ENCODE measurements at places on chromosomes 6 and 20.
A peak's percentile ranks its signal among the peaks of the same experiment; 100 is the strongest.

GRCh38 chr6:136491251-136491650, 59.0 kb downstream of the MAP7 start:
- DNase-seq = no peak

DNA sequence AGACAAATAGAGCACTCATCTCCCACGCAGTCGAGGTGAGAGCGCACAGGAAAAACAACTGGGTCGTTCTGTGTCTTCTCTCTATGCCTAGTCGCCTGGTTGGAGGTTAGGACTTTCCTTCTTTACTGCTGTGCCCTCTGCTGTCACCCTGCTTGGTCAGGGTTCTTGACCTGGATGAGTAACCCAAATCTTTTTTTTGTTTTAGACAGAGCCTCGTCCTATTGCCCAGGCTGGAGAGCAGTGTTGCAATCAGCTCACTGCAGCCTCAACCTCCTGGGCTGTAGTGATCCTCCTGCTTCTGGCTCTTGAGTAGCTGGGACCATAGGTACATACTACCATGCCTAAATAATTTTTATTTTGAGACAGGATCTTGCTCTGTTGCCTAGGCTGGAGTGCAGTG, 24.5 kb downstream of the PRPF6 start:
- DNase-seq = no peak

GRCh38 chr20:58251979-58252591, 23.6 kb upstream of the ANKRD60 start:
- no peak for DNase-seq

- DNase-seq = no peak
Measured at GRCh38 chr6:3721810-3722621, 29.5 kb downstream of the PXDC1 start.

DNA sequence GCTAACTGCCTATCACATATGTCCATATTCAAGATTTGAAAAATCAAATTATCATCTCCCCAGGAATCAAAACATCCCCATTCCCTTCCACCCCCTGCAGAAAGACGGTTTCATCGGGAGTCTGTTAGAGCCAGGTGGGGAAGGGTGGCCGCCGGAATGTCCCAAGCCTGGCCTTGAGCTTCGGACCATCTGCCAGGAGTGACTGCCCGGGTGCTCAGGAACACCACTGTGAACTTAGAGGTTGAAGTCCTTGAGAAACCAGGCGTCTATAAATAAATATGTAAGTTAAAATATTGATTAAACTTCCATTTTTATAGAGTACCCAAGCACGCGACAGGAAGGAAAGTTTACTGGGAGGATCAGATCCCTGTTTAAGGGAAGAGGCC, 250.8 kb downstream of the DLL1 start:
- DNase-seq = no peak

DNA sequence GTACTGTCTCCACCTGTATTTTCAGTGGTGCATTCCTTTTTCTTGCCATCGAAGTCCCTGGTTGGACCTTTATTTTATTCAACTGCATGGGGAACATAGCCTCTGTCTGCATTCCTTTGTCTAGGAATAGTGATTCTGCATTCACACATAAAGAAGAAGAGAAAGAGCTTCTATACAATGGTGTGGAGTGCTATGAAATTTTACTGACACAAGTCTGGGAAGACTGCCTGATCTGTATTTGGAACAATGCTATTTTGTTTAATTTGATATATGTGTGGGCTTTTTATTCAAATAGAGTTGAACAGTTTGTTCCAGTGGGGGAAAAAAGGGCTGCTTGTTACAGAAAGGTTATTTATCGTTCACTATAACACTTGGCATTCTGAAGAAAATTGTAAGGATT, 375.7 kb upstream of the POU3F2 start:
- DNase-seq = no peak

DNA sequence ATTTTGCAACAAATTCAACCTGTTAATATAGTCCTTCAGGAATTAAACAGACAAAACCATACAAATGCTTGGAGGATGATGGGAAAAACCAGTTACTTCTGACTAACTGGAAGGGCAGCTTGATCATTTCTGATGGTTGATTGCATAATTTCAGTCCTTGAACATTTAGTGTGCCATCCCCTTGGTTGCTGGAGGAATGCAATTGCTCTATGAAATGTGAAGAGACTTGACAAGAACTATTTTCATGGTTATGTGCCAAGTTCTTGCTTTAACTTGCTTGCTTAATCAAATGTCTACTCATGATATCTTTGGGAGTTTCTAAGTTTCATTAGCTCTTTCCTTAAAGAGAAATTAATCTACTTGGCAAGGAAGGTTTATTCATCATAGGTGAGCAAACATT, 45.2 kb downstream of the ANKEF1 start:
- no peak for DNase-seq

- no peak for DNase-seq
Measured at GRCh38 chr20:15584507-15584906, 988.7 kb downstream of the KIF16B start.

GRCh38 chr6:1215884-1216487, 95.9 kb upstream of the FOXQ1 start:
- no peak for DNase-seq

- peak; percentile 11 for DNase-seq
Measured at GRCh38 chr20:1803061-1803931, 91.9 kb upstream of the SIRPA start.

DNA sequence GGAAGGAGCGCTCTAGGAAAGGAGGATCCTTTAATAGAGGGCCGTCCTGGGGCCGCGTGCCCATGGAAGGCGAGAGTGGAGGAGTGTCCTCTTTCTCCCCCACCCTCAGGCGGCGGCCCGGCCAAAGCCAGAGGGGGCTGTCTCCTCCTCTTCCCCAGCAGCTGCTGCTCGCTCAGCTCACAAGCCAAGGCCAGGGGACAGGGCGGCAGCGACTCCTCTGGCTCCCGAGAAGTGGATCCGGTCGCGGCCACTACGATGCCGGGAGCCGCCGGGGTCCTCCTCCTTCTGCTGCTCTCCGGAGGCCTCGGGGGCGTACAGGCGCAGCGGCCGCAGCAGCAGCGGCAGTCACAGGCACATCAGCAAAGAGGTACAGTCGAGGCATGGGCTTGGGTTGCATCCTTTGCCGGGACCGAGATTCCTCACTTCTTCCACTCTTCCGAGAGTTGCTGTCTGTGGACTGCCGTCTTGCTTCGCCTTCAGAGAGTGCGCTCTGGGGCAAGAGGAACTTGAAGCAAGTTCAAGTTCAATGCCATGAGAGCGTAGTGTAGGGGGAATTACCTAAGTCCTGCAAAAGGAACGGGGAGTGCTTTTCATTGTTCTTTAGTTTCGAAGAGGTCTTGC, at the start of gene LAMA2:
LAMA2 (plus strand) TSS at position 148 of the 621 bp plus-strand sequence; CDS start at position 256, 108 bp downstream.
- no peak for DNase-seq

- no peak for DNase-seq
Measured at GRCh38 chr6:168309997-168310396, 9.6 kb downstream of the DACT2 start.

GRCh38 chr6:135994857-135995544, 143.5 kb downstream of the PDE7B start:
- no peak for DNase-seq

GRCh38 chr6:5922230-5922629, 84.5 kb downstream of the NRN1 start:
- DNase-seq = no peak

- no peak for DNase-seq
Measured at GRCh38 chr6:166595061-166595780, 8.7 kb upstream of the RAMACL start.

DNA sequence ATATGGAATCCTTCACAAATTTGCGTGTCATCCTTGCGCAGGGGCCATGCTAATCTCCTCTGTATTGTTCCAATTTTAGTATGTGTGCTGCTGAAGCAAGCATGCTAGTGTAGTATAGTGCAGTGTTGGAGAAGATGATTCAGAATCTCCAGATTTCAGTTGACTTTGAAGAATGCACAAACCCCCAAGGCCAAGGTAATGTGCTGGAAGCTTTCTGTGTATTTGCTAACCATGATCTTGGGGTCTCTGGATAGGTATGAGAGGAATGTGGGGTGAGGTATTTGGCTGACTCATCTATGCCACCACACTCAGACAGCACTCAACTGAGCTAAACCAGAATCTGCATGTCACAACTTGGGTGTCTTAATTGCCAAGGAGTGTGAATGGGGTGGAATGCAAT, 42.6 kb upstream of the DEK start:
- DNase-seq = no peak

DNA sequence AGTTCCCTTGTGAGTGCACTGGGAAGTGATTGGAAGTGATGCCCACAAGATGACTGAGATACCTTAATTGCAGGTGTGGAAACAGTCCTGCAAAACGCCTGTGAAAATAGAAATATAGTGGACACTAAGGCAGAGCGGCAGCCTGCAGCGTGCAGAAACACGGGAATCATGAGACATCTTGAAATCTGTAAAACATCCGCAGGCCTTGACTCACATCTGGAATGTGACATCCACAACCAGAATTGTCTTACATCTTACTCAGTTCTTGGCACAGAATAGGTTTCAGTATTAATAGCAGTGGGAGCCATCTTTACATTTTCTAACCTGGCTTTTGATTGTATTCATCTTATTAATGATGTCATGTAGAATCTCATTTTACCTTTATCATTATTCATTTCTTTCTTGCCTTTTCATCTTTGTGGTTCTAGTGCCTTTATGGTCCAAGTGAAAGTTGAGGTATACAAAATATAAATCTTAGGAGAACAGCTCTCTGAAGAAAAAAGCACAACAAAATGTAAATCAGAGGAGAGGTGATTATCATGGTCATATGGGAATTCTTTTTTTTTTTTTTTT, 44.6 kb downstream of the CDYL start:
- DNase-seq = no peak

- DNase-seq = no peak
Measured at GRCh38 chr6:3841711-3842565, 7.2 kb upstream of the FAM50B start.

DNA sequence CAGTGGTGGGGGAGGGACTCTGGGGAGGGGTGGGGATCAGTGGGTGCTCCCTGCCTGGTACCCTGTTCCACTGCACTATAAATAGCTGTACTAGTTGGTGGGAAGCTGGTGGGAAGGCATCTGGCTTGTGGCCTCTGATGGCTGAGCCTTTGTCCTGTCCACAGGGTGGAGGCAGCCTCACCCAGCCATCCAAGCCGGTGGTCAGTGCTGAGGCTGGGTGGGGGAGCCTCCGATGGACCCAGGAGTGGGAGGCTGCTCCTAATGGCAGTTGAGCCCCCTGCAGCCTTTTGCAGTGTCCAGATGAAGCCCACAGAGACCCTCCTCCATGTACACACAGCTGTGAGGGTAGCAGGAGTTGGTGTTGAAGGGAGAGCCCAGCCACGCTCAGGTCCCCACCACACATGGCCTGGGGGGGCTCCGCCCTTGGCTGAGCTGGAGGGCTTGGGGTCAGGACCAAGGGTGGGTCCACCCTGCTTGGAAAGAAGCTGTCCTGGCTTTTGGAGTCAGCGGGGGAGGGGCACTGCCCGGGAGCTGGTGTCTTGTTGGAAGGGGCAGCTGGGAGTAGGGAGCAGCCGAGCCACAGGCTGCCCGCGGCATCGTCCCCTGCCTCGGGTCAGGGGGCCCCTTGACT, 2.5 kb downstream of the PPDPF start:
- DNase-seq = no peak

- no peak for DNase-seq
Measured at GRCh38 chr6:130717657-130718056, 109.5 kb upstream of the SMLR1 start.

DNA sequence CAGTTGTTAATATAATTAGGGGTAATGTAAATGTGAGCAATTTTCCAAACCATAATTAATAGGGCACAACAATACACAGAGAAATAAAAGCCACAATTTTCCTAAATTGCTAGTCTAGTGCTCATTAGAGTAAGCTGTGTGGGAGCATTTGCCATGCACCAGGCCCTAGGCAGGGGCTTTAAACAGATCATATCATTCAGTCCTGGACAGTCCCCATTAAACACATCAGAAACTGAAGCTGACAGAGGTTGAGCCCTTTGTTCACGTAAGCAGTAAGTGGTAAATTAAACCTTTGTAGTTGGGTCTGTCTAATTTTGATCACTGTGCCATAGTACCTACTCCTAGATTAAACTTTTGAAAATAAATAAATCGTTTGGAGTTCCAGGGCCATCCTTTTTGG, 931.1 kb downstream of the C6orf118 start:
- no peak for DNase-seq

- DNase-seq = no peak
Measured at GRCh38 chr20:37627060-37627766, 66.6 kb upstream of the CTNNBL1 start.

GRCh38 chr6:117907601-117908245, 659 bp downstream of the SLC35F1 start:
- DNase-seq = no peak

DNA sequence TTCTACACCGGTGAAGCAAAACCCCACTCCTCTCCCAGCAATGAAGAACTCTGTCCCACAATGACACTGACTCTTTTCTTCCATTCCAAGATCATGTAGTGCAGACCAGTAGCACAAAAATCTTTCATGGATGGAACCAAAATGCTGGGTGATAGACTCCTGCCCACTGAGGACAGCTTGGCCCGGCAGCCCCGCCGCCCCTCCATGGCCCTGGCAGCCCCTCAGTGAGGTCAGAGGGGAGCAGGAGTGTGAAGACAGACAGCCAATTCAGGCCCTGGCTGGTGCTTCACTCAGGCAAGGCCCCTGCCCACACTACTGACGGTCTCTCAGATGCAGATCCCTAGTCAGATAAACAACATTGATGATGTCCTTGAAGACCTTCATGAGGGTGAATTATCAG, 131.9 kb upstream of the SYNDIG1 start:
- no peak for DNase-seq

- DNase-seq = no peak
Measured at GRCh38 chr6:97440590-97441176, 157.7 kb upstream of the MMS22L start.

DNA sequence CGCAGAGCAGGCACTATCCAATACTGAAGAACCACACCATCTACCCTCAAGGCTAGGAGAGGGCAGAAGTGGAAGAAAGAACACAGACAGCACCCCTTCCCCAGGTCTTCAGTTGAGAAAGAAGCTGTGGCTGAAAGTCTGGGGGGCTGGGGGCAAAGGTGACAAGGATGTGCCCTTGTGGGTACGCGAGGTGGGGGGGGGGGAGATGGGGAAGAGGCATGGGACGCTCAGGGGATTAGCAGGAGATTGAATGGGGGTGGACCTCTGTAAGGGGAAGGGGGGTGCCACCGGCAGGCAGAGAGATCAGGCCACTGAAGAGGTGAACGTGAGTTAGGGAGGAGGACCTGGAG, 1.1 kb downstream of the B4GALT5 start:
- DNase-seq = no peak

- no peak for DNase-seq
Measured at GRCh38 chr6:165245287-165245686, 64.1 kb downstream of the C6orf118 start.

- no peak for DNase-seq
Measured at GRCh38 chr6:32086661-32087573, 22.2 kb downstream of the TNXB start.

- no peak for DNase-seq
Measured at GRCh38 chr6:157946053-157946617, 35.5 kb upstream of the SYNJ2 start.
